Kidney (tissue), 22 donors: ENCODE measurements at places on chromosomes 4 and X.

GRCh38 chr4:181766061-181766548 is 477.1 kb upstream of the TENM3 start:
- no peak for DNase-seq

DNA sequence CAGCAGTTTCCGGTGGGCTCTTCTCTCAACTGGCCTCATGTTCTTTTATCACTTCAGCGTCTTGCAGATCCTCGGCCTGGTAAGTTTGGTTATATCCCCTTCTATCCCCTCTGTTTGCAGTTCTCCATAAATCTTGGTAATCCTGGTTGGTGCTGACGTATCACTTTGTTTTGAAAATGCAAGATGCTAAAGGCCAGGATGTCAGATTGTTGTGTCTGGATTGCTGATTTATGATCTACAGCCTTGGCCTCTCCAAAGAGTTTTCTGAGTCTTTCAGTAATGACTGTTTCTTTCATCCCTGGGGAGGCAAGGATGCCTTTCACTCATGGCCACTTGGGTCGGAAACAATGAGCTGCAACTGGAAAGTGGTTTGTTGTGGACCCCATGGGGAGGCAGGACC is 146.4 kb downstream of the AMMECR1 start:
- DNase-seq: no peak

- DNase-seq: no peak
Measured at GRCh38 chrX:3733043-3733430, 19.6 kb upstream of the PRKX start.

DNA sequence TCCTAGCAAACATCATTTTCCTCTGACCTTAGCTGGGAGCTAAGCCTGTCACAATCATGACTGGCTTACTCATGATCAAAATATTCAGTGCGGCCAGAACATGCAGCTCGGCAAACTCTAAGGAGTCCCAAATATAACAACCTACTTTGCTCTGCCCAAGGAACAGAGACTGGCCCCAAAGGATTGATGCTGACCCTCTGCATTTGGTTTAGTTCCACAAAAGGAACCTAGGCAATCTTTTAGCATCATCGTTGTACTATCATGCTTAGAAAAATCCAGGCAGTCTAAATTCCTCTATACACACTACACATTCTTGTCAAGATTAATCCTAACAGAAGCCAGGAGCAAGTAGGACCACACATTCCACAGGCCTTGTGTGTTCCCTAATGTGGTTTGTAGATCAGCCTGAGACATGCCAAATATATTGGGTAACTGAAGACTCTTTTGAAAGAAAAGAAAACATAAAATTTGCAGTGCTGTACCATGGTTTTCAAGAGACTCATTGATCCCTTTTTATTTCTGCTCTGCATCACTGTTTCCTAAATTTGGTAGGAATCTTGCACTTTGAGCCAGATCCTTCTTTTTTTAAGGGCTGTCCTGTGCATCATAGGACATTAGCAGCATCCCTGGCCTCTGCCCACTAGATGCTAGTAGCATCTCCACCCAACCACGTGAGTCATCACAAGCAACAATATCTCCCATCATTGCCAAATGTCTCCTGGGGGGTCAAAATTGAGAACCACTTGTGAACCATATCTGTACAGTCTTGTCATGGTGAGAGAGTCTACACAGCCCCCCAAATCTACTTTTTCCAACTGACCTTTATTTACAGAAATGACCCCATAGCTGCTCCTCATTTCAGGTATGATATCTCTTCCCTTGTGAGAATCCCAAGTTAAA is 17.6 kb upstream of the CC2D2A start:
- DNase-seq: no peak

DNA sequence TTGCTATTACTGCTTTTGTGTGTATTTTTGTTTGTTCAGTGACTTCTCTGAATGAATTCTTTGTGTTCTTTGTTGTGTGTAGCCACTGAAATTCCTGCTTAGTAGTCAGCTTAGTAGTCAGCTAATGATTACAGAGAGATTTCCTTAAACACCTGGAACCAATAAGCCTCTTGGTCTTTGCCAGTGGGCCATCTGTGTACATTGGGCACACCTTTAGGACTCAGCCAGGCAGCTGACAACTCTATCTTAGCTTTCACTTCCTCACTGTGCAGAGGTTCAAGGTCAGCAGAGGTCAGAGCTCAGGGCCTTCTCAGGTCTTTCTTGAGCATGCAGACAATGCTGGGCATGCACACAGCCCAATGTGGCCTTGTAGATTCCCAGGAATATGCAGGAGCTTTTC is 59.3 kb downstream of the RWDD4 start:
- DNase-seq: no peak
